ENCODE measurements at places on chromosomes 2 and 18.

- H3K27me3 ChIP-seq, result no peaks in the 10 kb centered on the region
- no peaks in the 10 kb centered on the region for H3K36me3 ChIP-seq
- no peak overlapping the region for H3K27ac ChIP-seq
- H3K4me3 ChIP-seq, result no peak overlapping the region
These were observed 60.6 kb downstream of the ACKR3 start for GRCh38 chr2:236629961-236630872.

- no peak overlapping the region for H3K27ac ChIP-seq
- no peaks in the 10 kb centered on the region for H3K27me3 ChIP-seq
- no peak overlapping the region for H3K4me3 ChIP-seq
- no peak for DNase-seq
- no peaks in the 10 kb centered on the region for H3K36me3 ChIP-seq
- H3K4me1 ChIP-seq, result no peaks in the 10 kb centered on the region
These were observed 86.8 kb upstream of the ST3GAL5 start for GRCh38 chr2:85975581-85975980.

DNA sequence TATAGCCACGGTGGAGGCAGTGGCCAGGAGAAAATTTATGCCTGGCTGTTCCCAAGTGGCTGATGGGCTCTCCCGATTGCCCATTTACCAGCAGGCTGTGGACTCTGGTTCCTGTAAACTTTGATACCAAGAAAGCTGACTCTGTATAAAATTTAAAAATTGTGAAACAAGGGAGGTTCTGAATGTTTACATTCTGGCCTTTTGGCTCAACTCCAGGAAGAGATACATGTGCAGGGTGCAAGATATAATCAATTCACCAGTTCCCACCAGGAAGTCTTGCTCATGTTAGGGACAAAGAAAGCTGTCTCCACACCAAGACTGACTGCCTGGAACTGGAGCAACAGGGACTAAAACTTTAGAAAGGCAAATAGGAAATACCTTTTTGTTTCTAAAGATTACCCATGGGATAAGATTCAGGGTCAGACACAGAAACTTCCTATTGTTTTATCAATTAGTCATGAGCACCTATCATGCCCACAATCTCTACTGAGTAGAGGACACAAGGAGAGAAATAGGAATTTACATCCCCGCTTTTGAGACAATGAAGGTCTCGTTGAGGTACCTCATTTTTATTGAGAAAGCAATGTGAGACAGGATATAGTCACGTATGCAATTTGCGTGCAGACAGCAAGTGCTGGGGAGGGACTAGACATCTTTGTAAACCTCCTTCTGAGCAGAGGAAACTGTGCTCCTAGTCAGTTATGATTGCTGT is 123.5 kb downstream of the LIPG start:
- H3K27ac ChIP-seq, result no peak overlapping the region
- H3K4me1 ChIP-seq, result no peaks in the 10 kb centered on the region
- no peak overlapping the region for H3K4me3 ChIP-seq

- H3K27me3 ChIP-seq, result no peaks in the 10 kb centered on the region
- no peaks in the 10 kb centered on the region for H3K36me3 ChIP-seq
- H3K4me1 ChIP-seq, result peaks cover 2% of the 10 kb centered on the region
- H3K27ac ChIP-seq, result no peak overlapping the region
- DNase-seq, result no peak
- no peak overlapping the region for H3K4me3 ChIP-seq
These were observed 76.9 kb upstream of the ASB18 start for GRCh38 chr2:236341067-236341466.

GRCh38 chr2:71742953-71743601 is 289.7 kb downstream of the DYSF start:
- H3K27ac ChIP-seq, result no peak overlapping the region
- H3K4me1 ChIP-seq, result no peaks in the 10 kb centered on the region
- no peak overlapping the region for H3K4me3 ChIP-seq
- H3K36me3 ChIP-seq, result no peaks in the 10 kb centered on the region
- no peak for DNase-seq

DNA sequence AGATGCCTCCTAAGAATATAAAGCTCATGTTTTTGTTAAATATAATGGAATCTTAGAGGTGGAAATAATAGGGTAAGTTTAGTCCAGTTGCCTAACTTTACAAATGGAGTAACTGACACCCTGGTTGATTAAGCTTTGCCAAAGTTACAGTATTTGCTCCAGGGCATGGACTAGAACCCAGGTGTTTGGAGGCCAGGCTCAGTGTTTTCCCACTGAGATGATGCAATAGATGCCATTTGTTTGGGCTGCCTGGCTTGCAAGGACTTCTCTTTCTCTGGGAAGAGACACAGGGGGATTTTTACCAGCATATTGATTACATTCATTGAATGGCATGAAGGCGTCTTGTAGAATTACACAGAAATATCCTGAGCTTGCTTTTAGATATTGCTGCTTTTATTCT is 397.8 kb downstream of the SLC4A3 start:
- no peaks in the 10 kb centered on the region for H3K4me1 ChIP-seq
- DNase-seq, result no peak
- no peaks in the 10 kb centered on the region for H3K27me3 ChIP-seq

DNA sequence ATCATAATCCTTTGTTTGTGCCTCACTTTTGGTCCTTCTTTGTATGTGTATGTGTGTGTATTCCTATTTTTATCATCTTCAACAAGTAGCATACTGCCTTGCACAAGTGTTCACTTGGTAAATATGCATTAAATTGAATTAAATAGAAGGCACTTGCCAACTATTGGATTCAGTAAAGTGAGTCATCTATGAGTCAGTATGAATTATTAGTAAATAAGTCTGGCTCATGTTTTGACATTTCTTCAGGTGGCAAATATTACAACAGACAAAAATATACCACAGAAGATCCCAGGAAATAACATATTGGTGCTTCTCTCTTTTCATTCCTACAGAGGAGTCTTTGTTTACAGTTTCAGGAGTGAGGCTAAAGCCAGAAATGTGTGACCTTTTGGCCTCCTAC is 84.1 kb downstream of the CDK15 start:
- H3K4me3 ChIP-seq, result no peak overlapping the region
- DNase-seq, result no peak
- H3K27ac ChIP-seq, result no peak overlapping the region
- H3K36me3 ChIP-seq, result no peaks in the 10 kb centered on the region
- peaks cover 2% of the 10 kb centered on the region for H3K4me1 ChIP-seq
- no peaks in the 10 kb centered on the region for H3K27me3 ChIP-seq

DNA sequence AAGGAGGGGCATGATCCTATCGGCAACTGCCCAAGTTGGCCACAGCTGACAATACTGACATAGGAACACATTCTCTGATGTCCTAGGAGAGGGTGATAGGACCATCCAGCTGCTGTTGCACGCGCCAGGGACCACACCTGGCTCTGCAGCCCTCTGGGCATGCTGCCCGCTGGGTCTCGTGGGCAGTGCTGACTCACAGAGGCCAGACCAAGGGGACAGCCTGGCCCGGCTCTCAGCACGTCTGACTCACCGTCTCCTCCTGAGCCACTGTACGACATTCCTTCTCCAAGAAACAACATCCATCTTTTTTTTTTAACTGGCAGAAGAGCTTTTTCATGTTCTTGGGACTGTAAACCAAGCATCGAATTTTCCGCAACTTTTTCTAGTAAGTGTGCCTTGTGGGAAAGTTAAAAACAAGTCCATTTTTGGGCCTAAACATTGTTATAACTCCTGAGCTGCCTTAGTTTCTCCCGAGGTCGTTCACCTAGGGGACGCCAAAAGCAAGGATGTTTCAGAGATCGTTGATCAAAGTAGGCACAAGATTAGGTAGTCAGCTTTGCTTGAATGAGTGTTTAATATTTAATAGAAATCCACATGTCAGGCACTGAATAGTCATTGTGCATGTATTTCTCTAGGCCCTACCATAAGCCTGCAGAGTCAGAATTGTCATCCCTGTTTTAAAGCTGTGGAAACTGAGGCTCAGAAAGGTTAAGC is 100.3 kb downstream of the TTC32 start:
- no peaks in the 10 kb centered on the region for H3K27me3 ChIP-seq
- no peak overlapping the region for H3K27ac ChIP-seq
- no peaks in the 10 kb centered on the region for H3K4me1 ChIP-seq
- no peak overlapping the region for H3K4me3 ChIP-seq
- no peaks in the 10 kb centered on the region for H3K36me3 ChIP-seq
- no peak for DNase-seq

DNA sequence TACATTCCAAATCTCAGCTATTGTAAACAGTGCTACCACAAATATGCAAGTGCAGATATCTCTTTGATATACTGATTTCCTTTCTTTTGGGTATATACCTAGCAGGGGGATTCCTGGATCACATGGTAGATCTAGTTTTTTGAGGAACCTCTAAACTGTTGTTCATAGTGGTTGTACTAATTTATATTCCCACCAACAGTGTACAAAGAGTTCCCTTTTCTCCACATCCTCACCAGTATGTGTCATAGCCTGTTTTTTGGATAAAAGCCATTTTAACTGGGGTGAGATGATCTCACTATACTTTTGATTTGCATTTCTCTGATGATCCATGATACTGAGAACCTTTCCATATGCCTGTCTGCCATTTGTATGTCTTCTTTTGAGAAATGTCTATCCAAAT is 6.3 kb upstream of the CCNT2 start:
- H3K27me3 ChIP-seq, result no peaks in the 10 kb centered on the region
- no peaks in the 10 kb centered on the region for H3K4me1 ChIP-seq
- H3K4me3 ChIP-seq, result no peak overlapping the region

- H3K27me3 ChIP-seq, result peaks cover 2% of the 10 kb centered on the region
- no peak for DNase-seq
- H3K4me1 ChIP-seq, result no peaks in the 10 kb centered on the region
- H3K4me3 ChIP-seq, result no peak overlapping the region
These were observed 82.0 kb downstream of the CTAGE1 start for GRCh38 chr18:22335731-22336198.

GRCh38 chr2:241366678-241367077 is 10.6 kb downstream of the FARP2 start:
- H3K27me3 ChIP-seq, result no peaks in the 10 kb centered on the region
- no peaks in the 10 kb centered on the region for H3K36me3 ChIP-seq
- H3K4me1 ChIP-seq, result peaks cover 5% of the 10 kb centered on the region

GRCh38 chr2:13919981-13920382 is 712.5 kb upstream of the LRATD1 start:
- H3K27ac ChIP-seq, result no peak overlapping the region
- H3K27me3 ChIP-seq, result no peaks in the 10 kb centered on the region
- DNase-seq, result no peak
- H3K4me1 ChIP-seq, result no peaks in the 10 kb centered on the region
- no peaks in the 10 kb centered on the region for H3K36me3 ChIP-seq

GRCh38 chr2:210162466-210163124 is 8.6 kb downstream of the KANSL1L start:
- H3K36me3 ChIP-seq, result no peaks in the 10 kb centered on the region
- no peaks in the 10 kb centered on the region for H3K4me1 ChIP-seq
- no peaks in the 10 kb centered on the region for H3K27me3 ChIP-seq
- no peak overlapping the region for H3K27ac ChIP-seq
- no peak overlapping the region for H3K4me3 ChIP-seq
- DNase-seq, result no peak

GRCh38 chr2:49069829-49070228 is 84.5 kb downstream of the FSHR start:
- H3K4me1 ChIP-seq, result no peaks in the 10 kb centered on the region
- H3K4me3 ChIP-seq, result no peak overlapping the region
- no peaks in the 10 kb centered on the region for H3K36me3 ChIP-seq
- DNase-seq, result no peak
- H3K27me3 ChIP-seq, result no peaks in the 10 kb centered on the region

DNA sequence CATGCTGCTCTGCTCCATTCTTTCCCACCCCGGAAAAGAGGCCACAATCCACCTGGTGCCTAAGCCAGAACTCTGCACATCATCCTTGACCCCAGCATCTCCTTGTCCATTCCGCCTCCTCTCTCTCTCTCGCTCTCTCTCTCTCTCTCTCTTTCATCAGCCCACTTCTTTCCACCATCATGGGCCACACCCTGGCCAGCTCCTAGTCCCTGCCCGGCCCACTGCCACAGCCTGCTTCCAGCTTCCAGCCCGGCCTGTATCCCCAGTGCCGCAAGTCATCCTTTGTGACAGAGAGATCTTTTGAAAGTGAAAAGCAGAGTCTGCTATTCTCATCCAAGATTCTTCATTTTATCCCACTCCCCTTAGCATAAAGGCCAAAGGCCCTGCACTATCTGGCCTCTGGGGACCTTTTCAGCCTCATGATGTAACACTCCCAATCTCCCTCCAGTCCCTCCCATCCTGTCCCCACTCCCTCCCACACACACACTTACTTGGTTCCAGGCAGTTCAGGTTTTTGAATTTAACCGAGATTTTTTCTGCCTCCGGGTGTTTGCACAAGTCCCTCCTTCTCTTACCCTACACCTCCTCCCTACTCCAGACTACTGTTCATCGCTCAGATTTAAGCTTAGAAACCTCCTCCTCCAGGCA is 214.0 kb downstream of the EN1 start:
- no peaks in the 10 kb centered on the region for H3K4me1 ChIP-seq
- no peak overlapping the region for H3K4me3 ChIP-seq
- no peak overlapping the region for H3K27ac ChIP-seq
- H3K36me3 ChIP-seq, result no peaks in the 10 kb centered on the region
- no peaks in the 10 kb centered on the region for H3K27me3 ChIP-seq

GRCh38 chr2:241891988-241892298 is 22.4 kb downstream of the RTP5 start:
- H3K4me1 ChIP-seq, result peaks cover 2% of the 10 kb centered on the region
- H3K4me3 ChIP-seq, result no peak overlapping the region
- no peak overlapping the region for H3K27ac ChIP-seq
- H3K27me3 ChIP-seq, result no peaks in the 10 kb centered on the region
- no peaks in the 10 kb centered on the region for H3K36me3 ChIP-seq
- no peak for DNase-seq

DNA sequence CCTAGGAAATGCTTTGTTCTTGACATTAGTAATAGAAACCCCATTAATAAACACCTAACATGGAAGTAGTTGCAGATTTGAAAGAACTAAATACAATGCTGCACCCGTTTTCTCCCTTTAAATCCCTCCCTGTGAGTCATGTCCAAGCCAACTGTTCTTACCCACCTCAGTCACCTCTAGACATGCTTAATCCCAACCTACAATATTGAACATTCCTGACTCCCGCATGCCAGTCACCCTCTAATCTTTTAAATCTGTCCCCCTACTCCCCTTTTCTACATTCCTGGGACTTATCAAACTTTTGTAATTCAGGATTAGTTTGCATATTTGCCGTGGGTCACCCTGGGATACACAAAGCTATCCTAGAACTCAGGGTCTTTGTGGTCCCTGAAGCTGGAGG is 374.6 kb downstream of the IRS1 start:
- no peaks in the 10 kb centered on the region for H3K4me1 ChIP-seq
- no peak overlapping the region for H3K27ac ChIP-seq
- no peaks in the 10 kb centered on the region for H3K36me3 ChIP-seq
- no peak for DNase-seq
- H3K4me3 ChIP-seq, result no peak overlapping the region
- no peaks in the 10 kb centered on the region for H3K27me3 ChIP-seq

GRCh38 chr2:144642856-144643255 is 122.9 kb upstream of the ZEB2 start:
- no peak overlapping the region for H3K4me3 ChIP-seq
- no peaks in the 10 kb centered on the region for H3K27me3 ChIP-seq

- H3K27ac ChIP-seq, result no peak overlapping the region
- no peak overlapping the region for H3K4me3 ChIP-seq
- H3K27me3 ChIP-seq, result no peaks in the 10 kb centered on the region
- no peak for DNase-seq
These were observed 58.9 kb upstream of the TEX51 start for GRCh38 chr2:126839796-126840195.
